ENCODE measurements at places on chromosomes 2 and 18.

DNA sequence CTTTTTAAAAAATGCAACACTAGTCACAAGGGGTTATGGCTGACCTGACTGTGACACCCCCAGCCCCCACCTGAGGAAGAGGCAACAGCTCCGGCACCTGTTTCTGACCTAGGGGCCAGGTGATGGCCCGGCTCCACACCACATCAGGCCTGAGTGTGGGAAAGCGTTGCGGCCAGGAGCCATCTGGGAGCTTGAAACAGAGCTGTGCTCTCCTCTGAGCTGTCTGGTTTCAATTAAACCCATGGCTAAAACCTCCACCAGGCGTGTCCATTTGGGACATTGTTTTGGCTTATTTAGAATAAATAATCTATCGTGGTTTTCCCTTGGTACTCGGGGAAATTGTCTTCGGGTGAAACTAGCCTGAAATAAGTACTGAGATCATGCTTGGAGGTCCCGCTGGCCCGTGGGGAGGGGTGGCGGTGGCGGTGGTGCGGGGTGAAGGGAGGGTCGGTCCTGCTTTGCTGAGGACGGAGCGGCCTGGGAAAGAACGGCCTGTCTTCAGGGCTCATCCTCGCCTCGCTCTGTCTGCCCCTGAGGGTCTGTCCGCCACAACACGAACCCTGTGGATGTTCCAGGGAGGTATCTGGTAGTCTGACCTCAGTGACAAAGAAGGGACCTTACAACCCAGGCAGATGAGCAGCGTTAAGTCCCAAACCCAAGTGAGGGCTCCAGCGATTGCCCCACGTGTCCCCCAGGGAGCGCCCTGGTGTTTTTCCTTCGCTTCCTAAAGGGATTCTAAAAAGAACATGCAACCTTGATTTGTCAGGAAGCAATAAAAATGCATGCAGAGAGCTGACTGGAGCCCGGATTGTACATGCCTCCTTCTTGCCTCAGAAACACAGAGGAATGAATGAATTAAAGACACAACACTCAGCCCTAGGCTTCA, 58.7 kb downstream of the IL1RL2 start:
- no peak for DNase-seq

DNA sequence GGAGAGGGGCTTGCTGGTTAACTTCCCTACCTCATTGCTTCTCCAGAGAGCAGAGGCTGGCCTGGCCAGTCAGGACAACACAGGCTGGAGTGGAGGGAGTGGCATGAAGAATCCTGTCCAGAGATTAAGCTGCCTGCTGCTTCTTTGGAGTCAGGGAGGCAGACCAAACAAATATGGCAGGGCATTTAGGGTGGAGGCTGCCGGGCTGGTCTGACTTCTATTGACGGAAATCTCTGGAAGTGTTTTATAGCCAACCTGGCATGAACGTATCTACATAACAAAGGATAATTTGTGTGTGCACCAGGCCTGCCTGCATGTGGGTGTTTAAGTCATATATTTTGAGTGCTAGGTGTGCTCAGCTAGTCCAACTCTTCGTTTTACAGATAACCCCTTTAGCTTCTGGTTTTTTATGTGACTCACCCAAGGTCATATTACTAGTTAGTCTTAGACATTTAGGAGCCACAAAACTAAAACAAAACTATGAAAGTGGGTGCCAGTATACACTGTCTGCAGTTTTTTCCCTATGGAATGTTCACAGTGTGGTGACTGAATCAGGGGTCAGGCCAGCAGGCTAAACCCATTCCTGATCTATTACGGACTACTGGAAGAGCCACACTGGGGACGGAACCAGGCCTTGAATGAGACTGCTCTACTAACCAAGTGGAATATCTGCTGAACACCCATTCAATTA, 5.5 kb downstream of the NPC1 start:
- DNase-seq: no peak

GRCh38 chr2:120539937-120540718, 194.2 kb downstream of the INHBB start:
- no peak for DNase-seq

DNA sequence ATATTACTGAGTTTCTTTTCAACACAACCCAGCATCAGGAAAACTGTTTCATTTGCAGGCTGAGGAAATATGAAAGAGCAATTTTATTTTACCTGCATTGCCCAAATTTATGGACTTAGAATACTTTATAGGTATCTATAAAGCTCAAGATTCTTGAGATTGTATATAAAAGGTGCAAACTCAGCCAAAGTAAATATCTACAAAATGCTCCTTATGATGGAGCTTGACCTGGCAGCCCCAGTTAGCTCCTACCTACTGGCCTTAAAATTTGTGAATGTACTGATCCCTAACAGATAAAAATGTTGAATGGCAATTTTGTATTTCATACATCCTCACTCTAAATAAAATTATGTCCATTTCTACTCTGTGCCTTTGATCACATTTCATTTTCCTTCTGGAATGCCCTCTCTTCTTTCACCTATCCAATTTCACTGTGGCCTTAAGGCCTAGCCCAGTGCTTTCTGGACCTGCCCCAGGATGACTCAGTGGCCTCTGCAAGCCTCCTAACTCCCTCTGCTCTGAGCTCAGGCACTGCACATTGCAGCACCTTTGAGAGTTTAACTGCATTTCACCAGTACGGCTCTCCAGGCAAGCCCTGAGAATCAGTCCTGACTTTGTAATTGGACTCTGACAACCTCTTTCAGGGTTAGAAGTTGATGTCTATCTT, 125.9 kb downstream of the ANTXR1 start:
- DNase-seq: no peak
